ENCODE measurements at places on chromosomes 3 and 15.

GRCh38 chr15:84904419-84904818, 20.0 kb downstream of the SLC28A1 start:
- no peak for DNase-seq

DNA sequence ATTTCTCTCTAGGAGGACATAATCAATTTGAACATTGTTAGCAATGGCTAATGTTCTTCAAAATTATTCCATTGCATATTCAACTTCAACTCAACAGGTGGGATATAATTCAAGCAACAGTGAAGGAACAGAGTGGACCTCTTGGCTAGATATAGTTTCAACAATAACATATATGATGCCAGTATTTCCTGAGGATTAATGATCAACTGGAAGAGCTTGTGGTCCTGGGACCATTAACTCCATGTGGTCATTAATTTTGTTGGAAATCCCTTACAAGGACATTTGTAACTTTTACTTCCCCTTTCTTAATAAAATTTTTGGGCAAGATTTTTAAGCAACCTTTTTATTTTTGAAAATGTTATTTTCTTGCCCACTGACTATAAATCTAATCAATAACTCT, 54.3 kb upstream of the ROBO2 start:
- DNase-seq: no peak

DNA sequence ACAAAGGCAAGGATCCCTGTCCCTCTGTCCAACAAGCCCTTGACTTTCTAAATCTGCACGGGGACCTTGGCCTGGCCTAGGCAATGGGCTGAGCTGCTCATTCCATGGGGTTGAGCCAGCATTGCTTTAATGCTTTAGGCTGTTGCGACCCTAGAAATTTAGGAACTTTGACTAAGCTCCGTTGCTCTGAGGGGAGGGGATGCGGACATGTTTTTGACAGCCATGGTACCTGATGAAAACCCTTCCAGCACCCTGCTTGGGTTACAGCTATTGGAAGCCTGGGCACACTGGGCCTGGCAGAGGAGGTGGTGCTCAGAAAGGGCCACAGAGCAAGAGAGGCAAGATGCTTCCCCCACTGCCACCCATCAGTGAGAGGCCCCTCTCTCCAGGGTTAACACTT, 37.1 kb downstream of the SYNM start:
- no peak for DNase-seq

DNA sequence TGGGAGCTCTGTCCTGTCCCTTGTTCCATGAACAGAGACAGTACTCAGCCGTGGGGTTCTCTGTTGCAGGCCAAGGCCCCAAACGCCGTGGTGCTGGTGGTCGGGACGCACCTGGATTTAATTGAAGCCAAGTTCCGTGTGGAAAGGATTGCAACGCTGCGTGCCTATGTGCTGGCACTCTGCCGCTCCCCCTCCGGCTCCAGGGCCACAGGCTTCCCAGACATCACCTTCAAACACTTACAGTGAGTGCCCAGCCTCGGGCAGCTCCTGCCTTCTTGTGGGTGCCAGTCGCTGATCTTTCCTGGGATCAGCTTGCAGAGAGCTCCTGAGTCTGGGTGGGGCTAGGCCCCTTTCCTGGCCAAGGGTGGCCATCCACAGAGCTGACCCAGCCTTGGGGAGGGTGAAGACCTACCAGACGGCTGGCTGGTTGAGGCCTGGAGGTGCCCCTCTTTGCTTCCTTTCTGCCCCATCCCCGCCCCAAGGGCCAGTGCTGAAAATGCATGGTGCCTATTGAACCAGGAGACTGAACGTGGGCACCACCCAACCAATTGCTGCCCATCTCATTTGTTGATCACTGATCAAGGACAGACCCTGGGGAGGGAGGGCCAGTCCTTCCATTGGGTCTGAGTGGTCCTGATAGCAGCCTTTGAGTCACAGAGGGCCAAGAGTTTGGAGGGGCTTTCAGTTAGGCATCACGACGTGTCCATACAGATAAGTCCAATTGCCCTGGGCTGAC, 106.9 kb downstream of the LRRK1 start:
- DNase-seq: no peak

- no peak for DNase-seq
Measured at GRCh38 chr3:188830893-188831292, 340.9 kb upstream of the TPRG1 start.

GRCh38 chr15:47296881-47297280, 420.4 kb upstream of the SEMA6D start:
- no peak for DNase-seq

- DNase-seq: no peak
Measured at GRCh38 chr3:107488942-107489341, 33.8 kb upstream of the BBX start.

GRCh38 chr3:159817571-159817970, 171.1 kb upstream of the IL12A start:
- DNase-seq: no peak

DNA sequence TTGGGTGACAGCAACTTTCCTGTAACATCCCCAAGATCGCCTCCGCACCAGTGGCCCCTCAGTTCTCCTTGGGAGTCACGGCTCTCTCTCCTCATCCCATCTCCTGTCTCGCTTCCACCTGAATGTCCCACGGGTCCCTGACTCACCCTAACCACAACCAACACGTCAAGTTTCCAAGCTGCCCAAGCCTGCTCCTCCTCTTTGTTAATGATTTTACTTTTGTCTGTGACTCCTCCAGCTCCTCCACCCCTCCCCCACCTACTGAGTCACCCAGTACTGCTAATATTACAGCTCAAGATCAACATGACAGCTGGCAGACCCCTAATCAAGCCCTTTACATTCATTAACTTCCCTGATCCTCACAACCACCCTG, 39.3 kb downstream of the BDH1 start:
- DNase-seq: no peak

Measured in activated gamma-delta T cell treated with anti-CD3 and anti-CD28 coated beads, Interleukin-2, amount 50 U/mL, for 16 hours (primary cell).